CD4-positive, alpha-beta memory T cell (primary cell): ENCODE measurements at places on chromosomes 12 and 14.

DNA sequence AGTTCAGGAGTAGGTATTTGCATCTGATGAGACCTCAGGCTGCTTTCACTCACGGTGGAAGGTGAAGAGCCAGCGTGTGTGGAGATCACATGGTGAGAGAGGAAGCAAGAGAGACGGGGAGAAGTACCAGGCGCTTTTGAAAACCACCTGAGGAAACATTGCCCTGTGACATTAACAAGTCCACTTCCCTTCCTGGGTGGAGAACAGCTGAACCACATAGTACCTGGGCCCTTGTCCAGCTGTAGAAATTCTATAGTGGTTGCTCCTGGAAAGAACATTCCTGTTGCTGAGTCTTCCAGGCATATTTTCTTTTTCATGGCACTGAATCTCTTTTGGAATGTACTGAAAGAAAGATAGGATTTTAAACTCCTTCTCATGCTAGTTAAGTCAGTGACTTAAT is 87.3 kb upstream of the RIN3 start:
- DNase-seq = no peak

DNA sequence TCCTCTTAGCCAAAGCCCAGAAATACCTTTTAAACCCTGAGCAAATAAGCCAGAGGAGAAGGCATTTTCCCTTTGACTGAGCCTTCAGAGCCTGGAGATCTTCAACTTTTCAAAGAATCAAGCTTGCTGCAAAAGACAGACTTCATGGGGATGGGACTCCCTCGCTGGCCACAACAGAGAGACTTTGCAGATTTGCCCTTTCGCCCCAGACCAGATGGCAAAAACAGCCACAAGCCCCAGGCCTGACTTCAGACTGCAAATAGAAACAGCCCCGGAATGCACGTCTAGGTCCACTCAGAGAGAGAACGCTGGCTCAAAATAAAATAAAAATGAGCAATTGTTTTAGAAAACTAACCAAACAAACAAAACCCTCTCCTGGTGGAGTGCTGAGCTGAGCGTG is 114.6 kb upstream of the MED13L start:
- no peak for DNase-seq

GRCh38 chr14:90867501-90867900 is 51.3 kb upstream of the TTC7B start:
- no peak for DNase-seq

DNA sequence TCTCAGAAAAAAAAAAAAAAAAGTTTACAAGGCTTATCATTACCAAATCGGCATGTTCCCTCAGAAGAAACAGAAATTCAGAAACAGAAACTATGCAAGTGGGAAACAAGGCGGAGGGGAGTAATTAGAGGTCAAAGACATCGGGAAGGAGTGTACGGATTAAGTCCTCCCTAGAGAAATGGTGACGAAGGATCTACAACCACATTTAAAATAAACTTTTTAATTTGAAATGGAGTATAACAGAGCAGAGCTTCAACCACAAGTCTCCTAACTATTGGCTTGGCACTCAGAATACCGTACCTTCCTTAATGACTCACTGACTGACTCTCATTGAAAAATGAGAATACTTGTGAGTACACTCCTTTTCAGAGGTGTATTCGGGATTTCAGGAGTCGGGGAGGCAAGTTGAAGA is 908 bp downstream of the ENTPD5 start:
- peak; percentile 25 for DNase-seq

GRCh38 chr12:62335796-62336195 is 75.6 kb downstream of the USP15 start:
- no peak for DNase-seq
